ENCODE measurements at places on chromosomes 7 and 10. TPM values are rescaled to one million over a fixed set of nuclear protein-coding genes. Genes with fewer than 3 reads are reported as not detected.

STOX1 gene
- total RNA-seq, result 0.14 TPM

KCNMA1 gene
- 188 TPM for total RNA-seq

CCDC3 gene
- 137 TPM for total RNA-seq

CTAGE4 gene
- total RNA-seq, result 1.6 TPM

LRRC4 gene
- 2.2 TPM for total RNA-seq

SSC4D gene
- total RNA-seq, result 1.5 TPM

ASB10 gene
- total RNA-seq, result not detected

GRCh38 chr10:115979576-115979975 lies 293.4 kb downstream of the GFRA1 start:
- DNase-seq, result no peak

DNA sequence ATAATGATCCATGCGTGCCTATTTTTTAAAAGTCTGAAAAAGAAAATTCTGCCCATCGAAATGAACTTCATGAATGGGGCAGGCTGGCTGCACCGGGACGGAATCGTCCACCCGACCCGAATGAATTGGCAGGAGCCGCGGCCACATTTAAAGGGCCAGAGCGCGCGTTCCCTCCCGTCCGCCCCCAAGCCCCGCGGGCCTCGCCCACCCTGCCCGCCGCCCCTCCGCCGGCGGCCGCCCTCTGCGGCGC lies 319 bp upstream of the GATA3 start:
- DNase-seq, result no peak

GRCh38 chr10:80460399-80461207 lies 6.5 kb downstream of the TSPAN14 start:
- DNase-seq, result no peak

- no peak for DNase-seq
These were observed 148.0 kb downstream of the GALNT11 start for GRCh38 chr7:152173372-152174070.

DNA sequence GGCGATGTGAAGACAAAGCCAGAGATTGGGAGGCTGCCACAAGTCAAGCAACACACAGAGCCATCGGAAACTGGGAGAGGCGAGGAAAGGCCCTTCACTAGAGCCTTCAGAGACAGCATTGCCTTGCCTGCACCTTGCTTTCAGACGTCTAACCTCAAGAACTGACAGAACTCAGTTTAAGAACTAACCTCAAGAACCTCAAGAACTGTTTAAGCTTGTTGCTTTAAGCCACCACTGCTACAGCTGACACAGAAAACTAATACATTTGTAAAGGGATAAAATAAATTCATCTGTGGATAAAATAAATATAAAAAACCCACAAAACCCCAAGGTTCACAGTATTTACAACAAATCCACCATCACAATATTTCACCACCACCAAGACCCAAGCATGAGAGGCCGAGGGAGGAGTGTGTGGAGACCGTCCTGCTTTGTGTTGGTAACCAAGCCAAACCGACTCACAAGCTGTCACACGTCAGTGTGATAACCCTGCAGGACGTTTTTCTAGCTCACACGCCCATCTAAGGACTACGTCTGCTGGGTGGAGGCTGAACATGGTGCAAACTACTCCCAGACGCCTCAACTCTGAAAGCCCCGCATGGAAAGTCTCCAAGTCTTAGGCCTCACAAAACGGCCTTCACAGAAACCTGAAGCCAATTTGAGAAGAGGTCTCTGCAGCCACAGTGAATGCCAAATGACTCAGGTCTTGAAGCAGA lies 116.8 kb downstream of the ABLIM1 start:
- peak; percentile 19 for DNase-seq

- peak; percentile 6 for DNase-seq
These were observed 599.6 kb upstream of the GHITM start for GRCh38 chr10:83539528-83540308.

GRCh38 chr10:11227103-11227502 lies 209.4 kb downstream of the CELF2 start:
- DNase-seq, result no peak

DNA sequence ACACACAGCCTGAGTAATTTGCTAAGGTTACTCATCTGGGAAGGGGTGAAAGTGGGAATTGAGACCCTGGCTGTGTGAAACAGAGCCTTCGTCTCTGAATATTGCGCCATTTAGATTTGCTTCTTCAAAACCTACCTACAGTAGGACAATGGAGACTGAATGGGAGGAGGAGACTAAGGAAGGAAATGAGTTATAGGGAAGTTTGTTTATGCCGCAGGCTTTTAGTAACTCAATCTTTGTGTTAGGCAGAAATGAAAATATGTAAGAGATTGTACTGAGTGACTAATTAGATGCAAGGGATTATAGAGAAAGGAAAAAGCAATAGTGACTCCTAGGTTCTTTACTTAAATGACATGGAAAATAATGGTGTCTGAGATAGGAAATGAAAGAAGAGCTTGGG lies 80.2 kb downstream of the KCND2 start:
- DNase-seq, result no peak

- no peak for DNase-seq
These were observed 31.4 kb downstream of the OAT start for GRCh38 chr10:124387078-124387874.

- DNase-seq, result no peak
These were observed 5.0 kb upstream of the LGI1 start for GRCh38 chr10:93752761-93753160.

- no peak for DNase-seq
These were observed 161.3 kb upstream of the NPVF start for GRCh38 chr7:25389489-25390106.

- DNase-seq, result no peak
These were observed 975.7 kb upstream of the MBL2 start for GRCh38 chr10:53748319-53748718.

GRCh38 chr7:139820089-139820488 lies 9.0 kb upstream of the TBXAS1 start:
- no peak for DNase-seq

DNA sequence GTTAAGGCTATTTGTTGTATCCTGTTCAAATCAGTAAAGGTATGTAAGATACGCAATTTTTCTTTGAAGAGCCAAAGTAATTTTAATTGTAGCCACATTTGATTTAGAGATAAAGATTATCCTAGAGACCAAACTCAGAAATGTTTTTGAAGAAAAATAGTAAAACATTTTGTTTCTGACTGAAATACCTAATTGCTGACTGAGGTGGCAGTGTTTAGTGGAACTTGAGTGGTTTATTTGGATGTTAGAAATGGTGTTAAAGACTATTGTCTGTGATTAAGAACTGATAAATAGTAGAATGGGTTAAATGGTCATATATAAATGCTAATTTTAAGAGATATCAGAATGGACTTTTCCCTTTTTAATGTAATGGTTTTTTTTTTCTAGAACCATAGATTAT lies 15.3 kb downstream of the EDRF1 start:
- DNase-seq, result no peak

DNA sequence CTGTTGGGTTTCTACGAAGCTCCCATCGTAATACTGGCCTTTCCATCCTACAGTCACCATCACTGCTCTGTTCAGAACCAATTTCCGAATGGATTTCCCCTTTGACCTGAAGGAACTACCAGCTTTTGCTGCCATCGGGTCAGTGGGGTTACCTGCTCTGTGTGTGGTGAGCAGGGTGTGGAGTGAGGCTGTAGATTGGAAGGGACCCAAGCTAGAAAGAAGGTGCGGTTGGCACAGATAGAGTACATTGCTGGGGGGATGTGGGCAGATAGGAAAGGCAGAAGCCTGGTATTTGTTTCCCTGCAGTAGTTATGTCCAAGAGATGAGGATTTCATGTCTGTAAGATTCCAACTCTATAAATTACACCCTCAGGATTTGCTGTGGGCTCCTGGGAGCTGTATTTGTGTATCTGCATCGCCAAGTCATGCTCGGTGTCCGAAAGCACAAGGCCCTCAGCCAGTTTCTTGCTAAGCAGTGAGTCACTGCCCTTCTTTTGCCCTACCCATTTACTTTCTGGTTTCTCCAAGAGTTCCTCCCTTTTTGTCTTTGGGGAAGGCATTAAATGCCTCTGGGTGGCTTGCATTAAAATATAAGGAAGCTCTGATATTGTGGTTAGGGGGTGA lies 15.4 kb downstream of the CLCN1 start:
- no peak for DNase-seq

- DNase-seq, result no peak
These were observed 50.5 kb downstream of the STRA8 start for GRCh38 chr7:135283959-135284638.

DNA sequence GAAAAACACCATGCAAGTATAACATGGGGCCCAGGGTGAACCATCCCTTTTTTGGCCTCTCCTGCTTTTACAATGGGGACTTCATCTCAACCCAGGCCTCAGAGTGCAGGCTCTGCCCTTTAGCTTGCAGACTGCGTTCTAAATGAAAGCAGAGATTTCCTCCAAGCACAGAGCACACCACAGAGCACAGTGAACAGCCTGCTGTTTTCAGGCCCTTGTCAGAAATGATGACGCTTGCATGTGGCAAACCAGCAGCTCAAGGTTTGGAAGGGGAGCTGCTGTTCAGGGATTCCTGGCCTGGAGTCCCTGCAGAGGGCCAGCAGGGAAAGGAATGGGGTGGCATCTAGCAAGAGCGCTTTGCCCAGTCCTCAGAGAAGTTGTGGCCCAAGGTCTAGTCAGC lies 167.3 kb upstream of the CDCA7L start:
- no peak for DNase-seq

GRCh38 chr10:52394246-52394645 lies 80.2 kb downstream of the DKK1 start:
- no peak for DNase-seq

DNA sequence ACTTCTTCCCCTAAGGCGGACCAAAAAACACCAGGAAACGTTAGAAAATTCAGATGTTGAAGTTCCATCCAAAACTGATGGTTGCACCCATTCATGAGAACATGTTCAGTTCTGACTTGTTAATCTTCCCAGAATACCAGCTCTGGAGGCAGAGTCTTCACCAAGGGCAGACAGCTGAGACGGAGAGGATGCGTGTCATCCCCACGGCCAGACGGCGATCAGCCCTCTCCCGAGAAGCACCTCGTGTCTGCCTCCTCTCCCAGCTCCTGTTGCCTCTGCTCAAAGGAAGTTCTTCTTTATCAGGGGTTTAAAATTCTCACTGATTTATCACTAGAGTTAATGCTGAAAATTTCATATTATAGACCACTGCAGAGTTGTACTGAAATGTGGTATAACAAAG lies 269.7 kb downstream of the ZMYND11 start:
- DNase-seq, result no peak

DNA sequence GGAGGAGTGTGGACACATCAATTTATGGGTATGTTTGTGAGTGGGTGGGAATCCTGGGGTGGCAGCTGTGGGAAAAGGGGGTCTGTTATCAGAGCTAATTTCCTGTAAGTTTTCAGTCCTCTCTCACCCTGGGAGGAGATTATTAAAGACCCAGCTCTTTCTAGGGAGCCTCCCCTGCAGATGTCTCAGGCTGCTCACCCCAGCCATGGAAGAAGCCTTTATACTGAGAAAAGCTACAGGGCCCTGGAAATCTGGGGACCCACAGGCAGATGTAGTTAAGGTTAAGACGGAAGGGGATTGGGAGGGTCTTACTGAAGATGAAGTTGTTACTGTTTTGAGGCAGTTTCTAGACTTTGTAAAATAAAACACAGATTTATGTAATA lies 4.6 kb downstream of the ZNF680 start:
- no peak for DNase-seq

DNA sequence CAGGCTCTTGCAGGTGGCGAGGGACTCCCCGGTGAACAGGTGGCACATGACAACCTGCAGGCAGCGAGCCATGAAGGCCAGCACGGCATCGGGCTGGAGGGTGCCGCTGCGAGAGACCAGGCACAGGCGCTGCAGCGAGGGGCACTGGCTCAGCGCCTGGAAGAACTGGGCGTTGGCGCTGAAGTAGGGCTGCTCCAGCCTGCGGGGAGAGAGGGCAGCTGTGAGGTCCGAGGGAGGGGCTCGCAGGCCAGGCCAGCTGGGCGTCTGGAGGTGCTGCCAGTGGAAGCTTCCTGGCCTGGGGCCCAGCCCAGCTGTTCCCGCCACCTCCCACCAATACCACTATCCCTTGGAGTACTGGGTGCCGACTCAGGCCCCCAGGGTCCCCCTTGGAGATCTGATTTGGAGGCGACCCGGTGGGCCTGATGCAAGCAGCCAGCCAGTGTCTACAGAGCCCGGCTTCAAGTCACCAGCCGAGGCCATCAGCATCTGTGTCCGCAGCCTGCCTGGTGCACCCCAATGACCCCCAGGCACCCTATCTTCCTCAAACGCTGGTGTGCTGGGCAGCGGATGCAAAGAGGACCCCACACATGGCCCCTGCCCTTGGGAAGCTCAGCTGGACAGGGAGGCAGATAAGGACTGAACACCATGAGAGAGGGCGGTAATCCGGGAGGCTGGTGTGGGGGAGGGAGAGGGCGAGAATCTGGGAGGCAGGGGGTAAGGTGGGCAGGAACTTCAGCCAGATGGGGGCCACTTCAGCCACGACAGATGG lies 67.8 kb upstream of the TNRC18 start:
- no peak for DNase-seq

GRCh38 chr10:11035301-11035991 lies 17.8 kb downstream of the CELF2 start:
- no peak for DNase-seq

DNA sequence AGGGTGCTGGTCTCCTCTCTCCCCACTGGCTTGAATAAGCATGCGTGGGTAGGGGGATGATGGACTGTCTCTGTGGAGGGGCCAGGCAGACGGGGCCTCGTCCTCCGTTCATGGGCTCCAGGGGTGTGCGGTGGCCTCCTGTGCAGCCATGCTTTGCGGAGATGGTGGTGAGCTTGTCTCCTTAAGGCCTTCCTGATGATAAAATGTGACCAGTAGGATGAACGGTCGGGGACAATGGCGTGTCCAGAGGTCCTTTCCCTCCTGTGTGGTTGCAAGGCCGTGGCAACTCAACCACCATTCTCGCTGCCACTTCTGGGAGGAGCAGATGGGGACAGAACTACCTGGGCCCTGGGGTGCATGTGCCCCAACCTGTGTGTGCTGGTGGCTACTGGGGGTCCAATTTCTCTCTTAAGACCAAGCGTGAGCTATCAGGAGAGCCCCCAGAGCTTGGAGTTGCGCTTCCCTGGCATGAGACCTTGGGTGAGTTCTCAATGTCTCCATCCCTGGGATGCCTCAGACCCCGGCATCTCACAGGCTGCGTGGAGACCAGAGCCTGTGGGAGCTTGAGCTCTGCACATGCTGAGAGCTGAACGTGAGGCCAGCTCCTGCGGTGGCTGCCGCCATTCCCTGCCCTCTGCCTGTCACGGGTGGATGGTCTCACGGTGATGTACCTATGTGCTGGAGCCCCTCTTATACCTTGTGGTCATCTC lies 112.2 kb downstream of the INPP5A start:
- no peak for DNase-seq

DNA sequence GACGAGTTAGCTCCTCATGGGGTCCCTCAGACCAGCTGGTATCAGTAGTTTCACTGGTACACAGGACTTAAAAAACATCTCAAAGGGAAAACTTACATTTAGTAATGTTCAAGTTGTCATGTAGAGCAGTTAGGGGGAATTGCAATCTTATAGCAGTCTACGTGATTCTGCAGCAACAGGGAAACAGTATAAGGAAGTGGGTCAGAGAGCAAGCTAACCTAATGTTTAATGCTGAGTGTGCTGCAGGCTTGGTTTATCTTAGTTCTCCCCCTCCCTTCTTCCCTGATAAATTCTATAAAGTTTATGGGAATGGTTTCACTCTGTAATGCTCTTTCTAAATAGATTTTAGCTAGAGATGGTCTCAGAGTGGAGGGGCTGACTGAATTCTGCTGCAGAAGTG lies 11.3 kb downstream of the SPAM1 start:
- no peak for DNase-seq
